Fibroblast of the aortic adventitia (primary cell): ENCODE measurements at places on chromosomes 12 and 14. TPM values are rescaled to one million over a fixed set of nuclear protein-coding genes. Genes with fewer than 3 reads are reported as not detected.

Gene CLEC9A
- not detected in 2 replicates for total RNA-seq

Gene TAS2R20
- total RNA-seq, result 1.9 and 5.0 TPM in 2 replicates

Gene TECPR2
- total RNA-seq, result 8.8 and 16.1 TPM in 2 replicates

Gene HOXC12
- total RNA-seq, result not detected in 2 replicates

Gene DLGAP5
- total RNA-seq, result 0.49 and 23.8 TPM in 2 replicates

Gene MFAP5
- 220 and 259 TPM in 2 replicates for total RNA-seq

Gene TTC5
- total RNA-seq, result 16.6 and 49.7 TPM in 2 replicates

Gene IFNG-AS1
- total RNA-seq, result 0.09 TPM in 1 of 2 replicates, not detected in the other

Gene MMP14
- total RNA-seq, result 258 and 311 TPM in 2 replicates

Gene DTX3
- total RNA-seq, result 10.5 and 16.9 TPM in 2 replicates

Gene CFAP251
- 2.3 and 8.8 TPM in 2 replicates for total RNA-seq

Gene ING4
- 34.1 and 51.2 TPM in 2 replicates for total RNA-seq

Gene SYNDIG1L
- not detected in 2 replicates for total RNA-seq

Gene POTEM
- total RNA-seq, result not detected in 2 replicates

Gene CIROP
- total RNA-seq, result 1.8 TPM in 1 of 2 replicates, not detected in the other

Gene SMIM41
- 0.27 and 0.98 TPM in 2 replicates for total RNA-seq

Gene POU6F1
- total RNA-seq, result 3.5 and 5.7 TPM in 2 replicates

Gene KLHL33
- total RNA-seq, result 0.18 and 0.65 TPM in 2 replicates

Gene CRADD
- 12.4 and 12.9 TPM in 2 replicates for total RNA-seq

Gene CELA1
- total RNA-seq, result 0.25 TPM in 1 of 2 replicates, not detected in the other

Gene TNS2
- total RNA-seq, result 60.5 and 77.4 TPM in 2 replicates

Gene KLRK1
- not detected in 2 replicates for total RNA-seq

Gene ANG
- 4.8 and 11.4 TPM in 2 replicates for total RNA-seq

Gene FAIM2
- 12.9 and 13.8 TPM in 2 replicates for total RNA-seq

Gene PTCSC3
- total RNA-seq, result not detected in 2 replicates

Gene CCDC184
- total RNA-seq, result 0.63 and 1.1 TPM in 2 replicates

Gene NUAK1
- total RNA-seq, result 3.0 and 8.3 TPM in 2 replicates

Gene MUCL1
- not detected in 2 replicates for total RNA-seq

Gene TOMM20L
- total RNA-seq, result not detected in 2 replicates

Gene TMTC2
- 21.1 and 83.6 TPM in 2 replicates for total RNA-seq

Gene PRB2
- not detected in 2 replicates for total RNA-seq

Gene LRTM2
- not detected in 2 replicates for total RNA-seq

Gene NGB
- total RNA-seq, result not detected in 2 replicates

Gene REP15
- 1.1 and 3.5 TPM in 2 replicates for total RNA-seq

Gene INHBE
- 0.16 and 0.99 TPM in 2 replicates for total RNA-seq

Gene PZP
- total RNA-seq, result not detected in 2 replicates
